ENCODE measurements at places on chromosomes 16 and 17.

- DNase-seq = no peak
Observed at GRCh38 chr17:265718-266117, 84.3 kb upstream of the DOC2B start.

DNA sequence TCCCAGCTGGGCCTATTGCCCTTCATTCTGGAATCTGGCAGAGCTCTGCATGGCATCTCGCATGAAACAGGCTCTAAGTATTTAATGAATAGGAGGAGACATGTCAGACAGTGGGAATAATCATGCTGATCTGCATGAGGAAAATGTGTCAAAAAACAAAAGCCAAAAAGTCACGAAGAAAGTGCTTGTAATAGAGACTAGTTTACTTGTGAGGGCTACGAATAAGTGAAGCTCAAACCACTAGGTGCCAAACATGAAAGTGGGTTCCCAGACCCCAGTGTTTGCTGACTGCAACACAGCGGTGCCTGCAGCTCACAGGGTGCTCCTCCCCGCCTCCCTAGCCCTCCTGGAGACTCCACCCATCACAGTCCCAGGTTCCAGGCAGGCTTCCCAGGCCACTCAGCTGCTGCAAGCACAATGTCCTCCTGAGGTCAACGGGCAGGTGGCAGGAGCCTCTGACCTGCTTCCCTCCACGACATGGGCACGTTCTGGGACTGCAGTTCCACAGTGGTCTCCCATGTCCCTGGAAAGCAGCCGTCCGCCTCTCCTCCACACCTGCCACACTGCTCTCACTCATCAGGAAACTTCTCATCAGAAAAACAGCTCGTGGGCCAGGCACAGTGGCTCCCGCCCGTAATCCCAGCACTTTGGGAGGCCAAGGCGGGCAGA, 96.5 kb downstream of the ANKRD11 start:
- DNase-seq = no peak

GRCh38 chr16:52054326-52054725, 492.6 kb downstream of the TOX3 start:
- DNase-seq = no peak

- DNase-seq = no peak
Observed at GRCh38 chr16:80806927-80807340, 2.5 kb upstream of the CDYL2 start.

GRCh38 chr17:21286909-21287702, 2.6 kb downstream of the MAP2K3 start:
- no peak for DNase-seq

DNA sequence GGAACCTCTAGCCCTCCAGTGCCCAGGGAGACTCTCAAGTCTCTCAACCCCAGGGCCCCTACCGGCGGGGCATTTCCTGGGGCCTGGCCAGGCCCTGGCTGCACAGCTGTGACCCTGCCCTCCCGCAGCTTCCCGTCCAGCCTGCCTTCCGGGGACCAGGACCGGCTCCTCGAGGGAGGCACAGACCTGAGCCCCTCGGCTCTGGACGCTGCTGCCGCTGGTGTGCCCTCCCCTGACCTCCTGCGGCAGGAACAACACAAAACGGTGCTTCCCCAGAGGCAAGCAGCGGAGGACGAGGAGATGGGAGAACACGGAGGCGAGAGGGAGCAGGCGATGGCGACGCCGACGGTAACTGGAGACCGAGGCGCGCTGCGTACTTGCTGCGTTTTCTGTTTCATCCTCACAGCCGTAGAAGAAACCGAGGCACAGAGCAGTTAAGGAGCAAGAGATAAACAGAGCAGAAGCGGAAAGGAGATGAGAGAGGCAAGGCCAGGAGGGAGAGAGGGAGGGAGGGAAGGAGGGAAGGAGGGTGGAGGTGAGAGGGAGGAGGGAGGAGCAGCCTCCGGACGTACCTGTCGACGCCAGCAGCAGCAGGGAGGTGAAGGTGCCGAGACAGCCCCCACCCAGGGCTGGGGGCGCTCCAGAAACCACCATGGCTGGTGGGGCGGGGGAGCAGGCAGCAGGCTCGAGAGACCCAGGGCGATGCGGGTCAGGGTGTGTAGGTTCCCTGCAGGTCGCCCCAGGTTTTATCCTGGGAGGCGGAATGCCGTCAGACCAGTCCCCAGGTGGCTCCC, at the start of gene PRSS22:
TSS of gene PRSS22 (minus strand) at position 720 of the 794 bp plus-strand sequence. CDS start at position 654, 66 bp downstream.
- no peak for DNase-seq

DNA sequence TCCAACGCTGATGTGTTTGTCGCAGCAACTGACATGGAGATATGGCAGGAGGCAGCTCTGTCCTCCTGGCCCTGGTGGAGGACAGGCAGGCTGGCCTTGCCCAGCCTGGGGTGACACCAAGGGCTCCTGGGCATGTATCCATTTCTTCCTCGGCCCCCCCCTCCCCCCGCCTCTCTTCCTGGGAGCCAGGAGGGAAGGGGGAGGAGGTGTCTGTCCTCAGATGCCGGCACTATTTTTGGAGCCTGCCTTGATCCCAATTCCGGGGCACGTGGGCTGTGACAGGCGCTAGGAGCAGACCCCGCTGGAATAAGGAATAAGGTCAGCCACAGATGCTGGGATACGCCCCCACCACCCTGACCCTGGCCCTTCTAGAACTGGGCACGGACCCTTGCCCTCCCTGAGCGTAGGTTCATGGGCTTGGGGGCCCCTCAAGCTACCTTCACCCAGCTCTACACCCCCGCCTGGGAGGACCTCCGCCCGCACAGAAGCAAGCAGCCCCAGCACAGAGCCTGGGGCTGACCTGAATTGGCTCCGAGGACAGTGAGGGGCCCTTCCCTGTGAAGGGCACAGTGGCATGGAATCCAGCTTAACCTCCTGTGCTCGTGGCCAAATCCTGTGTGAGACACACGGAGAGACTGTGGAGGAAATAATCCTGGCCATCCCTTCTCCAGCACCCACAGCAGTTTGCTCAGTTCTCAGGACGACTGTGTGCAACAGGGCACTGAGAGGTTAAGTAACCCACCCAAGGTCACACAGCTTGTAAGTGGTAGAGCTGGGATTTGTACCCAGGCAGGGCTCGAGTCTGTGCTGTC, 24.1 kb downstream of the SEC14L5 start:
- DNase-seq = no peak

DNA sequence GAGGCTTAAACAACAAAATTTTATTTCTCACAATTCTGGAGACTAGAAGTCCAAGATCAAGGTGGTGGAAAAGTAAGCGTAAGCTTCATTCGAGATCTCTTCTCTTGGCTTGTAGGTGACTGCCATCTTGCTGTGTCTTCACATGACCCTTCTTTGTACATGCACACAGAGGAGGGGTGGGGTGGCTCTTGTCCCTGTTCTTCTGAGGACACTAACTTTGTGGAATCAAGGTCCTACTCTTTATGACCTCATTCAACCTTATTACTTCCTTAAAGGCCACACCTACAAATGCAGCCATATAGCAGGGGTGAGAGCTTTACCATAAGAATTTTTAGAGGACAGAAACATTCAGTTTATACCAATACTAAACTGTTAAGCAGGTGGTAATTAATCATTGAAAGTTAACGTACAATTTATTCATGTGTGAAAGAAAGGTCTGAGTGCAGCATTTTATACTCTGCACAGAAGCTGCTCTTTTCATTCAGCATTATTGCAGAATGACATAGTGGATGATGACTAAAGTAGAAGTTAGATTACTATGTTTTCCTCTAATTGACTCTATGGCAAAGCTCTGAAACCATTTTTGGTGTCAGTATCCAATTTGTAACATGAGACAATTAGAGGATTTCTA, 139.9 kb upstream of the HLF start:
- no peak for DNase-seq

DNA sequence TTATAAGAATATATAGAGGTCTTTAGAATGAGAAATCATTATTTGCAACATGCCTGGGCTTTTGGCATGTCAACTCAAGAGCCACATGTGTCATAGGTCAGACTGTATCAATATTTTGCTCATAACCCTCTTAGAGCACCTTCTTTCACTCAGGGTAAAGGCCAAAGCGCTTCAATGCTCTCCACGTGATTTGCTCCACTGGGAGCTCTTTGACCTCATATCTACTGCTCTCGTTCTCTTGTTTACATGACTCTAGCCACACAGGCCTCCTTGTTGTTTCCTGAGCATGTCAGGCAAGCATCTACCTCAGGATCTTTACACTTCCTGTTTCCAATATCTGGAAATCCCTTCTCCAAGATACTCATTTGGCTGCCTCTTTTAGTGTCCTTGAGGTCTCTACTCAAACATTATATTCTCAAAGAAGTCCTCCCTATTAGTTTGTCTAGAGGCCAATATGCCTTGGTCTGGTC, 148.4 kb downstream of the TOX3 start:
- peak; percentile 25 for DNase-seq

- DNase-seq = peak; percentile 86
Observed at GRCh38 chr17:81601525-81602120, 35.3 kb downstream of the NPLOC4 start.
